ENCODE measurements at places on chromosomes 1 and 21. TPM values are rescaled to one million over a fixed set of nuclear protein-coding genes. Genes with fewer than 3 reads are reported as not detected.

- DNase-seq, result no peak
Measured at GRCh38 chr1:193890935-193891334, 704.5 kb upstream of the B3GALT2 start.

Gene NPHS2
- not detected for total RNA-seq

Gene IRF6
- 1.5 TPM for total RNA-seq

DNA sequence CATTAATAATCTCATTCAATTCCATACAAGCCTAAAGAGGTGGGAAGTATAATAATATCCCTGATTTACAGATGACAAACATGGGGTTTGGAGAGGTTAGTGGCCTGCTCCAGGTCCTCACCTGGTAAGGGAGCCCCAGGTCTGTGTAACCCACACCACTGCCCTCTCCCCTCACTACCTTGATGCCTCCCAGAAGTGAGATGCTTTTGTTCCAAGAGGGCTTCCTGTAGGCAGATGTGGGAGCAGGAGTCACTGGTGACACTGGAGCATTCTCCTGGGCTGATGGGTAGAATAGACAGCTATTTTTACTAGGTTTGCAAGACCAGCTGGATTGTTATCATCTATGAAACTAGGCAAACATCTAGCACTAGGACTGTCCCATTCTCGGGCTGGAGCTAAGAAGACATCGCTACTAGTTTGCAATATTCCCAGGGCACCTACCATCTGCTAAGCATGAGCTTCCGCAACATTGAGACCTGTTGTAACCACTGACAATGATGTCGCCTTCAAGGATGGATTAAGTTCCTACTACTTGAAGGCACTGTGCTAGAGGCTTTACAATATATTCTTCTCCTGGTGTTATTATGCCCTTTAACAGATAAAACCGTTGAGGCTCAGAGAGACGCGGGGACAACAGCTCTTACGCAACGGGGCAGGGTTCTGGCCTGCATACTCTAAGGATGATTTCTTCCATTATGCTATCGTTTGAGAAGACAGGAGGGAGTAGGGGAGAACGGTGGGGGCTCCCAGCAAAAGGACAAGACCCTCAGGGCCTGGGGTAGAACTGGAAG is 35.0 kb downstream of the BATF3 start:
- no peak for DNase-seq

- DNase-seq, result no peak
Measured at GRCh38 chr21:39595465-39595864, 17.3 kb upstream of the B3GALT5 start.

All from lung microvascular endothelial cell (primary cell).